Activated CD8-positive, alpha-beta memory T cell treated with anti-CD3 and anti-CD28 coated beads, Interleukin-2, amount 10 ng/mL, durations not matched to agents 7 days and 5 days (primary cell): ENCODE measurements at places on chromosomes 1 and 21. TPM values are rescaled to one million over a fixed set of nuclear protein-coding genes. Genes with fewer than 3 reads are reported as not detected.

- DNase-seq, result no peak
Observed at GRCh38 chr21:44644878-44645277, 1.3 kb upstream of the KRTAP10-11 start.

DNA sequence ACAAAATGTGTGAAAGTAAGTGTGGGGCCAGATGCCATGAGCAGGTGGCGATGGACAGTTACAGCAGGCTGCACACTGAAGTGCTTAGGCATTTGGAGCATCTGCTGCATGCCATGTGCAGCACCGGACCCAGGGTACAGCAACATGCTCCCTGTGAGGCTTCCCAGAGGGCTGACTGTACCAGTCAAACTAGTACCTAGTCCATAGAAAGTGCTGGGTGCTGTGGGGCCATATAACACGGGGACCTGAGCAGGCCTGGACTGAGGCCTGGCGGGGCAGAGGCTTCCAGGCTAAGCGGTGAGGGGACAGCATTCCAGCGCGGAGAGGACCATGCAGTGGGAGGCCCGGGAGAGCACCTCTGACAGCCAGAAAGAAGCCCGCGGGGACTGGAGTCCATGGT is 29.9 kb upstream of the PKP1 start:
- no peak for DNase-seq

GRCh38 chr1:219880765-219881457 is 47.4 kb downstream of the SLC30A10 start:
- no peak for DNase-seq

DNA sequence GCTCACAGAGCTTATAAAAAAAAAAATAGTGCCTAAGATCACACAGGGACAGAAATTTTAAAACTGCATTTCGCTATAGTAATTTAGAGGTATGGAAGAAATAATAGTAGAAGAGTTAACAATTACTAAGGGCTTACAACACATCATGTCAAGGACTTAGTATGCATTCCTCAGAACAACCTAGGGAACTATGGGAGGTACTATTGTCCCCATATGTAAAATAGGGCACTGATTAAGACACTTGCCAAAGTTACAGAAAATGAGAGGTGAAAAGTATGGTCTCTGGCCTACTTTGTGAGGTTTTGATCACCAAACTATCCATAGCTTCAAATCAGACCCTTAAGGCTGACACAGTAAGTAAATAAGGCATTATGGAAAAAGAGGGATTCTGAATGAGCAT is 4.7 kb downstream of the FRRS1 start:
- DNase-seq, result no peak

DNA sequence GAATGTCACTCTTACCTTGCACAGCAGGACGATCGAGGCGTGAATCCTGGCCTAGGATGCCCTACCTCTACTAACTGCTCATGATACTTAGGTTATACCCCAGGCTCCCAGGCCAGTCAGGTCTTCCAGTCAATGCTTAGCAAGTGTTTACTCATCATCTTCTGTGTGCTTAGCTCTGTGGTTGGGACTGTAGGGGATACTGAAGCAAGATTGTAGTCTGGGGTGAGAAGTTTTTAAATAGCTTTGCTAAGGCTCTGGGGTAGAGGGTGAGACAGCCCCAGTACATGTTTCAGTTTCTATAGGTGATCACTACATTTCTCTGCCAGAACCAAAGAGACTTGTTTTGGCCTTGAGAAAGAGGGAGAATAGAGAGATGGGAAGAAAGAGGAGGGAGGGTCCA is 250.8 kb upstream of the KIAA0040 start:
- DNase-seq, result no peak

DNA sequence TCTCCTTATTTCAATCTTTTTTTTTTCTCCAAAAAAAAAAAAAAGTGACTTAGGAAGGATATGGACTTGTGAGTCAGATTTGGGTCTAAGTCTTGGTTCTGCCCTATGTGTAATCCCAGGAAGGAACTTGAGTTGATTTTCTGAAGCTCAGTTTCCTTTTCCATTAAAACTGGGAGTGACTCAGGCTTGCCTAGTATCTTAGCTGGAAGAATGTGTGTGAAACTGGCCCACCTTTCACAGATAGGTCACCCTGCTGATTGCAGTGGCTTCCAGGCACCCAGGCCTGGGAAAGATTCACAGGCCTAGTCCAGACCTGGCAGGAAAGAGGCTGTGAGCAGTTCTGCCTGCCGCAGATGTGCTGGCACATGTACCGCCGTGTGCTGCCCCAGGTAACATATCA is 218.3 kb upstream of the HOOK1 start:
- no peak for DNase-seq

DNA sequence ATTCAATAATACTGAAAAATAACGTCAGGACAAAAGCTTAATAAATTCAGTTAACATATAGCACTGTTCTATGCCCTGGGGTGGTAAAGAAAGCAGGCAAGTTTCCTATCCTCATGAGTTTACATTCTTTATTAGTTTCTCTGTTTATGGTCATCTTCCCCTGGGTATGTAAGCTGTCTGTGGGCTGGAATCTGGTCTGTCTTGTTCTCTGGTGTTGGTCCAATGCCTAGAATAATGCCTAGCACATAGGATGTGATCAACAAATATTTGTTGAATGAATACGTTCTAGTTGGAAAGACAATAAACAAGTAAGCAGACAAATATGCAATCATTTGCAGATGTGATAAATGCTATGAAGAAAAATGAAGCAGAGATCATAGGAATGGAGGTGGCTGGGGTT is 7.2 kb upstream of the IGSF3 start:
- DNase-seq, result no peak

- DNase-seq, result no peak
Observed at GRCh38 chr1:28437264-28437923, 67.9 kb downstream of the PHACTR4 start.

- no peak for DNase-seq
Observed at GRCh38 chr1:98672189-98672588, 10.7 kb downstream of the SNX7 start.

The GLIS1 gene
- not detected for total RNA-seq

The UBE2U gene
- total RNA-seq, result not detected

The FCRL5 gene
- not detected for total RNA-seq

The SPATA46 gene
- total RNA-seq, result not detected

The FCGR3B gene
- not detected for total RNA-seq

The CEP85 gene
- total RNA-seq, result 42.0 TPM

The ATP1A4 gene
- total RNA-seq, result 0.40 TPM

The SH3BGR gene
- total RNA-seq, result 0.93 TPM
